ENCODE measurements at places on chromosomes 11 and 22.

GRCh38 chr11:87239001-87239400 is 201.3 kb downstream of the TMEM135 start:
- no peak for DNase-seq

DNA sequence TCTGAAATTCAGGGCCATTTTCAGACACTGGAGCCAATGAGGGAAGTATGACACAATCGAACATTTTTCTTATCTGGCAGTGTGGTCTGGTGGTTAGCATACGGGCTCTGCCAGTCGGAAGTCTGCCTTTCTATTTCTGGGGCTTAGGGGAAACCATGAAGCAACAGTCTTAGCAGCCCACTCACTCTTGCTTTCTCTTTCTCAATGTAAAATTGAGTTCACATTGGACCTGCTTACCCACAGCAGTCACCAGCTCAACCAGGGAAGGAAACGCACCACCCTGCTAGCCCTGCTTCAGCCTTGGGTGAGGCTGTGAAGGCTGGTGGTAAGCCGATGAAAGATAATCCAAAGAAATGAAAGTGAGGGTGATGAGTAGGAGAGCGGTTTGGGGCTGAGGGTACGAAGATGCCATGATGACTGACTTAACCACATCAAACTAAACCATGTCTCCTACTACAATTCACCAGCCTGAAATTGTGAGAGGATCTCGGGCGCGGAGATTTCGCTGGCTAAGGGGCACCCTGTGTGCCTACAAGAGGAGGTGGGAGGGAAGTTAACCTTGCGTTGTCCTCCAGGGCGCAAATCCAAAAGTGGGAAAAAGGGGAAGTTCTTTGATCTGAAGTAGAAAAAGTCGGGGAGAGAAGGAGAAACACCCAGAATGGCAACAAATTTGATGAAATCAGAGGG is 2.0 kb upstream of the LMO2 start:
- DNase-seq: no peak

- DNase-seq: no peak
Measured at GRCh38 chr22:42949159-42949558, 65.8 kb downstream of the PACSIN2 start.

DNA sequence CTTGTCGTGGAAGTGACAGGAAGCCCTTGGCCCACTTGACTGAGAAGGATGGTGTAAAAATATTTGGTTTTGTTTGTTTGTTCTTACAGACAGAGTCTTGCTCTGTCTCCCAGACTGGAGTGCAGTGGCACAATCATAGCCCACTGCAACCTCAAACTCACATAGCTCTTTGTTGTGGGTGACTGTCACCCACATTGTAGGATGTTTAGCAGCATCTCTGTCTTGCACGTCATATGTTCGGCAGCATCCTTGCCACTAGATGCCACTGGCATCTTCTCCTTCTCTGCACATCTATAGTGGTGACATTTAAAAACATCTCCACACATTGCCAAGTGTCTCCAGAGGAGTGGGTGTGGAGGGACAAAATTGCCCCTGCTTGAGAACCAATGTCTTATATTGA is 56.8 kb downstream of the PRR5L start:
- DNase-seq: no peak

DNA sequence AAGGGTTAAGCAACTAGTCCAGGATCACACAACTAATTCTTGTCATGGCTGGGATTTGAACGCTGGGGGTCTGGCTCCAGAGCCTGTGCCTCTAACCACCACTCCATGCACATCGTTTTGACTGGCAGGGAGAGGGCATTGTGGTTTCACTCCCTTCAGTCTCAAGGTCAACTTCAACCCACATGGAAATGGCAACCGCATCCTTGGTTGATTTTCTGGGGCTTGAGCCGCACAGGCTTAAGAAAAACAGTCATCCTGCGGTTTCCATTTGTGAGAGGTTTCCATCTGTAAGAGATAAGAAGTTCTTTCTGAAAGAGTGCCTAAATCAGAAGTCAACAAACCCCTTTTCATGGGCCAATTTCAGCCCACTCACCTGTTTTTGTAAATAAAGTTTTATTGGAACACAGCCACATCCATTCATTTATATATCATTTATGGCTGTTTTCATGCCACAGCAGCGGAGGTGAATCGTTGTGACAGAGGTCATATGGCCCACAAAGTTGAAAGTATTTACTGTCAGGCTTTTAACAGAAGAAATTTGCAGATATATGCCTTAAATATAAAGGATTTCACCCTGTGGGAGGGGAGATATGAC is 65.7 kb downstream of the SGSM1 start:
- no peak for DNase-seq

- DNase-seq: no peak
Measured at GRCh38 chr11:15933886-15934625, 422.3 kb downstream of the SOX6 start.

All from type B pancreatic cell (in vitro differentiated cells).